Stimulated activated CD4-positive, alpha-beta T cell treated with anti-CD3 and anti-CD28 coated beads, Interleukin-15, amount 100 ng/mL, for 1 hour (primary cell): ENCODE measurements at places on chromosomes 13 and 19.

- DNase-seq, result no peak
These were observed at the start of gene SIGLEC6 for GRCh38 chr19:51531349-51532315. TSS of gene SIGLEC6 (minus strand) at chr19:51531670. CDS start at chr19:51531648, 22 bp downstream.

- DNase-seq, result peak; percentile 33
These were observed 3.0 kb downstream of the PPP6R1 start for GRCh38 chr19:55255618-55256423.

- DNase-seq, result no peak
These were observed 12.4 kb upstream of the TPP2 start for GRCh38 chr13:102584434-102584833.

DNA sequence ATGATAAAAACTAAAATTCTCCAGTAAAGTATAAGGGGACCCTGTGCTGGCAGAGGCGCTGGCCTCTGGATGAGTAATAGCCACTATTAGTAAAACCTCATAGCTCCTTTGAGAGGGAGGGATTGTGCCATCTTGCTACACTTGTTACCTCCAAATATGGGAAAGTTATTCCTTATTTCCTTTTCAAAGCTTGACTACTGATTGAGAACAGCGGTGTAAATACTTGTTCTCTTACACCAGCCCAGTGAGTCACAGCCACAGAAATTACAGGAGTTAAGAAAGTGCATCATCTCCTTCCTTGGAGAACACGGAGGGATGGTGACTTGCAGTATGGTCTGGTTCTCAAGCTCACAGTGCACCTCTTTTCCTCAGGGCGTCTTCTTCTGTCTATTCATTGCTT is 379.0 kb downstream of the EFNB2 start:
- DNase-seq, result no peak

GRCh38 chr19:31312009-31312676 is 37.1 kb downstream of the TSHZ3 start:
- DNase-seq, result no peak
